ENCODE measurements at places on chromosomes 1 and 21.

GRCh38 chr1:172382406-172382805 lies 38.1 kb upstream of the C1orf105 start:
- DNase-seq = no peak

- DNase-seq = no peak
Measured at GRCh38 chr1:93993731-93994130, 84.5 kb upstream of the GCLM start.

- DNase-seq = no peak
Measured at GRCh38 chr1:201404055-201404454, 4.9 kb upstream of the LAD1 start.

DNA sequence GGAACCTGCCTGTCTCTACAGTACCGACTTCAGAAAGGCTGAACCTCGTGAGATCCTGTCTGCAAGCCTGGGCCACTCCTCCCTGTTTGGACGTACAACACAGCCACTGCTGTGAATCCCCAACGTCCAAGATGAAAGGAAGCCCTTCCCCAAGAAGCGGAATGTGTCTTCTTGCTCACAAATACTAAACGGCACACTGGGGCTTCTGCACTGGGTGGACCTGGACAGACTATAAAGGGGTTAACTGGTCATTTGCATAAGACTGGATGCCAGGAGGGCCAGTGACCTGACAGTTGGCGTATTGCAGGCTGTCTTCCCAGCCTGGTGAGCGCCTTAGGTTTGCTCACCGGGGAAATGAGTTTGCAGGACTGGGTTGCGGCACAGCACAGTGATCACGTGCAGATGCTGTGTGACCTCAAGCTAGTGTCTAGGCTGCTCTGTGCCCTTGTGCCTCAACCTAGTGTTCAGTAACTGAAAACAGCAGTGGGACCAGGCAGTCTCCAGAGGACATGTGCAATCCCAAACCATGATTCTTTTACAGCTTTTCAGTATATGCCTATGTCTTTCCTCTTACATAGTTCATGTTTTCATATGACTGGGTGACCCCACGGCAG lies 19.5 kb upstream of the AJAP1 start:
- DNase-seq = no peak

DNA sequence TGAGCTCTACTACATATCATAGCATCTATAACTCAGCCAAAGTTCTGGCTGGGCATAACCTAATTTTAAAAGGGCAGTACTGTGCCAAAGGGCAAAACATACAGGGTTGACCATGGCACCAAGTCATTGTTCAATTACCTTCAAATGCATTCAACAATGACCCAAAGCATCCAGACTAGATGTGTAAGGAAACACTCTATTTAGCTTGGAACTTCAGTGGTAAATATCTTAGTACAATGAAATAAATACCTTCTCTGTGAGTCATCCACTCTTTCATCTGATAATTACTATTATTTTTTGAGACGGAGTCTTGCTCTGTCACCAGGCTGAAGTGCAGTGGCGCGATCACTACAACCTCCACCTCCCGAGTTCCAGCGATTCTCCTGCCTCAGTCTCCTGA lies 70.0 kb downstream of the NVL start:
- no peak for DNase-seq

DNA sequence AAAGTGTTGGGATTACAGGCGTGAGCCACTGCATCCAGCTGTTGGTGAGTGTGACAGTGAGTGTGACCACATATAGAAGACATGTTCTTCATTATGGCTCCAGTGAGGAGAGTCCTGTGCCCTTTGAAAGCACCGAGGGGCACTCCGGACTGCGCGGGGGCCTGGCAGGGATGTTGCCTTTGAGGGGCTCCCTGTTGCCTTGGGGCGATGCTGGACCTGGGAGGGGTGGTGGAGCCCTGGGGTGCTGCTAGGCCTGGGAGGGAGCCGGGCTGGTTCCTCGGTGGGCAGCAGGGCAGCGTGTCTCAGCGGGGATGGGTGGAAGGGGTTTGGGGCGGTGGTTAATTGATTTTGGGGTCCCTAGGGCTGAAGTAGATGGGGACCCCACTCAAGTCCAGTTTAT lies 25.5 kb downstream of the CFAP74 start:
- DNase-seq = no peak

GRCh38 chr21:31450980-31451379 lies 106.9 kb upstream of the TIAM1 start:
- DNase-seq = no peak

GRCh38 chr1:111203681-111204200 lies 3.3 kb upstream of the DENND2D start:
- DNase-seq = peak; percentile 32

- no peak for DNase-seq
Measured at GRCh38 chr1:93659822-93660503, 21.7 kb downstream of the BCAR3 start.

- DNase-seq = no peak
Measured at GRCh38 chr1:156480411-156481192, 20.0 kb downstream of the MEF2D start.

- no peak for DNase-seq
Measured at GRCh38 chr1:90318431-90318830, 323.5 kb downstream of the ZNF326 start.

- no peak for DNase-seq
Measured at GRCh38 chr1:219402925-219403324, 210.0 kb downstream of the ZC3H11B start.

DNA sequence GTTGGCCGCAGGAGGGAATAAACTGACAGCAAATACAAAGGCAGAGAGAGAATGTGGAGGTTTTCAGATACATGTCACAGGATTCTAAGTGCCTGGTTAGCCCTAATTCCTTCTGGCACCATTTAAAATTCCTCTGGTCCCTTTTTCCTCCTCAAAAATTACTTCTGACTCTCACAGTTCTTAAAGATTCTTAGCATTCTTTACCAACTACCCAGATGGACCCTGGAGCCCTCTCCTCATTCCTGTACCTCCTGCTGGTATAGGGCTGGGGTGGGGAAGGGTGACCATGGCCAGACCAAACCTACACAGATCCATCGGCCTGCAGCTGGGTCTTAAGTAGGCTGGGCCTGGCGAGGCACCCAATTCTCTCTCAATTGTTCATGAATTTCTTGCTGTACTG lies 7.2 kb downstream of the MKNK1 start:
- no peak for DNase-seq

GRCh38 chr21:45745256-45745655 lies 101.7 kb downstream of the PCBP3 start:
- no peak for DNase-seq

DNA sequence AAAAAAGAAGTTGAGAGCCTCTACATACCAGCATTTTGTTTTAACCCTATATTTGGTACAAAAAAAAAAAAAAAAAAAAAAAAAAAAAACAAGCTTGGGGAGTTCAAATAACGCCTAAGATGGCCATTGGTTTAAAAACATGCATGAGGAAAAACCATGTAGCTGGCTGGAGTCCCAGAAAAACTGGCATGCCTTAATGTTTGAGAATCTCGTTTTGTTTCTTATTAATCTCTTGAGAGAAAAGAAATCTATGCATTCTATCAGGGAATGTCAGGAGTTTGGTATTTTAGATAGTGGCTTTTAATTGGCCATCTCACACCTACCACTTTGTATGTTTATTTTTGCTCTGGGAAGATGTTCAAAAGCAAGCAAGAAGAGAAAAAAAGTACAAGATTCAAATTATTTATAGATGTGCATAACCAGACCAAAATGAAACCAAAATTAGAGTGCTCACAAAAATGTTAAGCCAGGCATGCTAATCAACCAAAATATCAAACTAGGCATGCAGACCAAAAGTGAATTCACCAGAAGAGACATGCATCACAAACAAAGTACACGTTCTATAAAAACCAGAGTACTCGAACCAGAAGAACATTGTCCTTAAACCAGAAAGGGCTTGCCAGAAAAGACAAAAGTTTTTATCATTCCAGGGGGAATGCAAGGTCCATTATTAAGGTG lies 156.6 kb downstream of the AK5 start:
- DNase-seq = no peak

- DNase-seq = no peak
Measured at GRCh38 chr1:192602757-192603156, 27.2 kb downstream of the RGS1 start.

GRCh38 chr1:43284065-43284464 lies 1.3 kb downstream of the C1orf210 start:
- DNase-seq = no peak

GRCh38 chr1:232576537-232576936 lies 53.4 kb downstream of the SIPA1L2 start:
- DNase-seq = no peak

GRCh38 chr1:109805486-109806165 lies 41.9 kb upstream of the EPS8L3 start:
- no peak for DNase-seq

DNA sequence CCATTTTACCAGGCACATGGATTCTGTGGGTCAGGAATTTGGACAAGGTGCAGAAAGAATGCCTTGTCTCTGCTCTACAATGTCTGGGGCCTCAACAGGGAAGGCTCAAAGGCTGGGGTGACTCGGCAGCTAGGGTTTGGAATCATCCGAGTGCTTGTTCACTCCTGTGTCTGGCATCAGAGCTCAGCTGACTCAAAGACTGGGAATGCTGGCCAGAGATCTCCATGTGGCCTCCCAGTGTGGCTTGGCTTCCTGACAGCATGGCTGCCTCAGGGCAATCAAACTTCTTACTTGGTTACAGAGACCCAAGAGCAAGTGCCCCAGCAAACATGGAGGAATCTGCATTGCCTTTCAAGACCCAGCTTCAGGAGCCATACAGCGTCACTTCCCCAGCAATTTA lies 110.5 kb downstream of the TOMM20 start:
- DNase-seq = no peak

DNA sequence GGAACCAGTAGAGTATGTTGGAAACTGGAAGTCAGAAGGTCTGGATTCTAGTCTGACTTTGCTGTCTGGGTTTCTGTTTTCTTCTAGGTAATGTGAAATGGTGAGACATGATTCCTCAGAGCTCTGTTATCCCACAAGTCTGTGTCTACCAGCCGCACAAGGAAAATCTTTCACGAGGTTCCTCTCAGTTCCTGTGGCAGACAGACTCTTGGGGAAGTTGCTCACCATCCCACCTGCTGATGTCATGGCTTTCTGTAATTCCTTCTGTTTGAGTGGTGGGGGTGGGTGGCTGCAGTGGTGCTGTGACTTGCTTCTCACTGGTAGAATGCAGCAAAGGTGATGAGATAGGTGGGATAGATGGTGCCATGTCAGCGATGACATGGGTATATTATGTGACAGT lies 17.1 kb upstream of the SCMH1 start:
- no peak for DNase-seq

GRCh38 chr1:156246241-156246780 lies 1.5 kb downstream of the PAQR6 start:
- no peak for DNase-seq

- no peak for DNase-seq
Measured at GRCh38 chr21:45405271-45405818, 380 bp downstream of the COL18A1 start.

DNA sequence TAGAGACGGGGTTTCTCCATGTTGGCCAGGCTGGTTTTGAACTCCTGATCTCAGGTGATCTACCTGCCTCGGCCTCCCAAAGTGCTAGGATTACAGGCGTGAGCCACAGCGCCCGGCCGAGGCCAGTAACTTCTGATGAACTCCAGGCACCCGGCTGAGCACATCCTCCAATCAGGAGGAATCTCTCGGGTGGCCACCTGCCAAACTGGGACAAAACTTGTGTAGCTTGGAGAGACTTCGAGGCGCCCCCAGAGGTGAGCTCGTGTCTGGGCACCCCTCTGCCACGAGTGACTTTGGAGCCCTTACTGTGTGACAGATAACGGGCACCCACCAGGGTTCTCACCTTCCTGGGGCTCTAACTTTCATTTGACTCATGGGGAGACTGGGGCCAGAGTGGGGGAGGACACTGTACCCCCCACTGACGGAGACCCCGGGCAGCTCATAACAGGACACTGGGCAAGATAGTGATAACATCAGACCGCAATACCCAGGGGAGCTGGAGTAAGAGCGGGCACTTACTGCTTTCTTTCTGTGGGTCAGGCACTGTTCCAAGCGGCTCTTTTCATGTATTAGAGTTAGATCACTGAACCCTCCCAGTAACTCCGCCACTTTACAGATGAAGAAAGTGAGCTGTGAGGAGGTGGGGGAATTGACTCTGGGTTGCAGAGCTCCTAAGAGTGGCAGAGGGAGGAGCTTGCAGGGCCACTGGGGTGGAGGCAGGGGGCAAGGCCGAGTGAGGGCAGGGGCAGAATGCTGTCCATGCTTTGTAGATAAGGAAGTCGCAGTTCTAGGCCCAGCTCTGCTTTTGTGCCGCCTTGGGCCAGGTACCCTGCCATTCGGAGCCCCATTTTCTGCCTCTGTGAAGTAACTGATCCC lies 1.9 kb upstream of the PADI2 start:
- DNase-seq = no peak

- no peak for DNase-seq
Measured at GRCh38 chr1:97138515-97139032, 417.0 kb downstream of the PTBP2 start.

DNA sequence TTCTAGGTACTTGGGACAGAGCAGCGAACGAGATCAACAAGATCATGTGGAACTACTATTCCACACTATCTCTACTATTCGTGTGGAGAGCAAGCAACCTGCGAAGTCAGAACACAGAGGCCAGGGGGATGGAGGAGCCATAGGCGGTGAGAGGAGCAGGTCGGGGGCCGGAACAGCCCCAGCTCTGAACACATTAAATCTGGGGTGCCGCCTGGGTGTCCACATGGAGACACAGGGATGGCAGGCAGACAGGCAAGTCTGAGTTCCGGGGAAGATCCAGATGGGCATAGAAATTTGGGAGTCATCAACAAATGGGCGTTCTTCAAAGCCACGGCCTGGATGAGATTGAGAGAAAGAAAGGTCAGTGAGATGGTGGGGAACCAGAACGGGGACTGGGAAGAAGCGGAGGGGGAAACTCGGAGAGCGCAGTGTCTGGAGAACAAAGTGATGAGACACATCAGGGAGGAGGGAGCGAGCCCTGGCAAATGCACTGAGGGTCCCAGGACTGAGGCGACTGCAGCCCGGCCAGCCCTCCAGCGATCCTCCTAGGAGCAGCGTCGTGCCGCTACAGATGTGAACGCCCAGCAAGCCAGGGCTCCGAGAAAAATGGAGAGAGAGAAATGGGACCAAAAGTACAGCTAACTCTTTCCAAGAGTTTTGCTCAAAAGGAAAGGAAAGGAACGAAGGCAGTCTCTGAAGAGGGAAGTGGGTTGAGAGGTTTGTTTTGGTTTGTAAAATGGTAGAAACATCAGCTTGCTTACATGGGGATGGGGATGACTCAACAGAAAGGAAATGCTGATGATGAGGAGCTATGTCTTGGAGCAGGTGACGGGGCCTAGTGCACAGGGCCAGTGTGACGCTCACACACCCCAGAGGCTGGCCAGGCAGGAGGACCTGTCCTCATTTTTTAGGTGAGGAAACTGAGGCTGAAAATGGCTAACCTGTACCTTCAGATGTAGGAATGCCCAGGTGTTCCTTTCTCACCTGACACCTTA lies 84.5 kb downstream of the GLIS1 start:
- no peak for DNase-seq

- no peak for DNase-seq
Measured at GRCh38 chr1:228471762-228472398, 15.3 kb upstream of the RNF187 start.

- no peak for DNase-seq
Measured at GRCh38 chr1:25889470-25889869, 14.0 kb upstream of the PAQR7 start.

GRCh38 chr1:33925586-33925985 lies 61.7 kb downstream of the HMGB4 start:
- DNase-seq = no peak
